Fibroblast of upper back skin (primary cell): ENCODE measurements at places on chromosomes 7 and 10.

- no peak for DNase-seq
These were observed 24.3 kb downstream of the CBLL1 start for GRCh38 chr7:107768263-107768662.

DNA sequence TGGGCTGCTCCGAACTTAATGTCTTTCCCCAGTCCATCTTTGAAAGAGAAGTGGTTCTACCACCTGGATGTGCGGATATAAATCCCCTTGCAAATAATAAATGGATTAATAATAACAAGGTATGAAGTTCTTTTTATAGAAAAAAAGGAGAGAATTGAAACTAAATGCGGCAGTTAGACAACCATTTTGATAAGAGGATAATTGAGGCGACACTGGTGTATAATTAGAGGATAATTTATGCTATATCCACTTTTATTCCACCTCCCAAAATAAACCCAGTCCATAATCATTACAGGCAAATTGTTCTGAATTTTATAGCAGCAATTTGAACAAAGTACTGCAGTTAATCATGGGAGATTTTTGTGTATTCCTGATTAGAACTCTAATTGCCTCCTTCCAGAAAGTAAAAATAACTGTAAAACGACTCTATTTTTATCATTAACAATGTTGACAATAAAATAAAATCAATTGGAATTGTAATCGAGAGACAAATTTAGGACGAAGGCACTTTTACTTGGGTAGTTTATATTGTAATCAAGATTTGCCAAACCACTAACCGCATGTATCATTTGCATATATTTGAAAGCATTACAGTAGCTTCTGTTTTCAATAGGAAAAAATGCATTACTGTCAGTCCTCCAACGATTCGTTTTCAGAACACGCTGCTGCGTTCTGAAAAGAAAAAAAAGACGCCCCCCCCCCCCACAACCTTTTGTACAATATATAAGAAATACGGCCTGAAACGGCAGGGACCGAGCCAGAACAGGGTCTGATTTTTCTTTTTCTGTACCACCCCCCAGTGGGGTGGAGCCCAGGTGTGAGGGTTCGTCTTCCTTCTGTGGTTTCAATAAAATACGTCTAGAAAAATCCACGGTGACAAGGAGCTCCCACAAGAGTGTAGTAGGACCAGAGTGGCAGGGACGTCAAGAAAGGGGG lies 838 bp upstream of the DLX6 start:
- no peak for DNase-seq

DNA sequence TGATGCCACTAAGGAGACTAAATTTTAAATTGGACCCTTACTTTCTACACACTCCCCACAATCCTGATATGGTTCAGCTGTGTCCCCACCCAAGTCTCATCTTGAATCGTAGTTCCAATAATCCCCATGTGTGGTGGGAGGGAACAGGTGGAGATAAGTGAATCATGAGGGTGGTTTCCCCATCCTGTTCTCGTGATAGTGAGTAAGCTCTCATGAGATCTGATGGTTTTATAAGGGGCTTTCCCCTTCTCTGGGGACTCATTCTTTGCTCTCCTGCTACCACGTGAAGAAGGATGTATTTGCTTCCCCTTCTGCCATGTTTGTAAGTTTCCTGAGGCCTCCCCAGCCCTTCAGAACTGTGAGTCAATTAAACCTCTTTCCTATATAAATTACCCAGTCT lies 18.4 kb upstream of the BET1 start:
- DNase-seq: no peak

DNA sequence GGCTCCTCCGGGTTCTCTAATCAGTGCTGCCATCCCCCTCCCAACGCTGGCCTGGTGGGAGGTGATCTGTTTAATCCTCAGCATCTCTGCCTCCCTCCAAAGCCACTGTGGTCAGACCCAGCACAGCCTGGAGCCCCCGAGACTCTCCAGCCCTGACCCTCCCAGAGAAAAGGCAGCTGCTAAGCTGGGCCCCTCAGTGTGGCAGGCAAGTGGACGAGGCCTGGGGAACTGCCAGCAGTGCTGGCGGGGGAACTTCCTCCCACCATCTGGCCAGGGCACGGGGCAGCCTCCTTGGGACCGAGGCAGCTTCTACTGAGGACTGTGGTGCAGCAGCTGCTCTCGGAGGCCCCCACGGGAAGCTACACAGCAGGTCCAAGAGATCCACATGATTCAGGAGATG lies 51.1 kb downstream of the DPYSL4 start:
- DNase-seq: no peak

DNA sequence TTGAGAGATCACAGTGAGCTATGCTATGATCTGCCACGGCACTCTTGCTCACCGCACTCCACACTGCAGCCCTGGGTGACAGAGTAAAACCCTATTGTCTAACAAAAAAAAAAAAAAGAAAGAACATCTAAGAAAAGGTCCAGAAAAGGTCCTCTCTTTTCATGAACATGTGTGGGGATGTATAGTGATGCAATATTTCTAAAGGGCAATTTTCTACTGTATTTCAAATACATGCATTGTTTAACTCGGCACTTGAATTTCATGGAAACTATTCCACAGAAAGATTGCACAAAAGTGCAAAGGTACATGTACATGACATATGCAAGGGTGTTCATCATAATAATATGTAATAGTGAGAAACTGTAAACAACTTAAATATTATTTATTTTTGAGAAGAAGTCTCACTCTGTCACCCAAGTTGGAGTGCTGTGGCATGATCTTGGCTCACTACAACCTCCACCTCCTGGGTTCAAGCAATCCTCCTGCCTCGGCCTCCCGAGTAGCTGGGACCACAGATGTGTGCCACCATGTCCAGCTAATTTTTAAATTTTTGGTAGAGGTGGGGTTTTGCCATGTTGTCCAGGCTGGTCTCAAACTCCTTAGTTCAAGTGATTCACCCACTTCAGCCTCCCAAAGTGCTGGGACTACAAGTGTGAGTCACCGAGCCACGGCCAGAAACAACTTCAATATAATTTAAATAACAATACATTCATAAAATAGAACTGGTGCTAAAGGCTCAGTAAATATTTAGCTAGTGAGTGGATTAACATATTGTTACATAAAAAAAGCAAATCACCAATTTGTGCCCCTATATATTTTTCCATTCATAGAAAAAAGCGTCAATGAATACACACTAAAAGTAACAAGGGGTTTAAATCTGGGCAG lies 1.3 kb upstream of the PPRC1 start:
- peak; percentile 39 for DNase-seq

GRCh38 chr7:93958651-93959050 lies 37.1 kb downstream of the GNG11 start:
- no peak for DNase-seq

- DNase-seq: no peak
These were observed 22.7 kb upstream of the TRUB1 start for GRCh38 chr10:114915294-114915693.
